H1 (cell line): ENCODE measurements at places on chromosomes 2 and 18. TPM values are rescaled to one million over a fixed set of nuclear protein-coding genes. Genes with fewer than 3 reads are reported as not detected.

The ZNF521 gene
- 9.5 and 12.6 TPM in 2 replicates for polyA plus RNA-seq

The PROC gene
- polyA plus RNA-seq: 1.6 and 2.2 TPM in 2 replicates

The DYNAP gene
- 1.1 and 1.5 TPM in 2 replicates for polyA plus RNA-seq

The ST6GAL2 gene
- polyA plus RNA-seq: 2.7 and 4.5 TPM in 2 replicates

The UPP2 gene
- not detected in 2 replicates for polyA plus RNA-seq

The NCL gene
- 61.2 and 61.5 TPM in 2 replicates for polyA plus RNA-seq
